Daoy (cell line): ENCODE measurements at places on chromosomes 5 and 9. TPM values are rescaled to one million over a fixed set of nuclear protein-coding genes. Genes with fewer than 3 reads are reported as not detected.

DNA sequence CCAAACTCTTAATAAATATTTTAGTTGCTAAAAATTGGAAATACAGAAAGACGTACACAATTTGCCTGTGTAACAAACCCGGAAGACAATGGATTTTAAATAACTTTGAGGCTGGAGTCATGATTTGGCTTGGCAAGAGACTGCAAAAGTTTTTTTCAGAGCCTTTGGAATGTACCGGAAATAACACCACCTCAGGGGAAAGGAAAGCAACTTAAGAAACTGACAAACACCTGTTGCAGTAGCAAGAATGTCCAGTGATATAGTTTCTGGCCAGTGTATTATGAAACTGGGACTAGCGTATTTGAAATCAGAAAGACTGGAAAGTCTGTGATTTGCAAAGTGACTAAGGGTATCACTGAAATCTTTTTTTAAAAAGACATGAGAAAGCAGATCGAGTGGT lies 842 bp downstream of the MUSK start:
- no peak for DNase-seq

- no peak for DNase-seq
Observed at GRCh38 chr9:111149018-111149759, 110.9 kb upstream of the LPAR1 start.

DNA sequence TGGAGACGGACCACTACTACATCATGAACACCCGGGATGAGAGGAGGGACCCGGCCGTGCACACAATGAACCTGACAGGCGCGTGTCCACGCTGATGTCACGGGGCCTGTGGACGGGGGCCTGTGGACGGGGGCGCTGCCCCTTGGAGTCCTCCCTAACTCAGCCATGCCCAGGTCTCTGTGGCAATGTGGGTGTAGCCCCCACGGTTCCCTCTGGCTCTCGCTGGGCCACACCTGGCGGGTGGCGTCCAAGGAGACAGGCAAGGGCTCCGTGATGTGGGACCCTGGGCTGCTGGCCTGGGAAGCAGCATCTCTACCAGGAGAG lies 22.1 kb downstream of the PAEP start:
- DNase-seq, result no peak

GRCh38 chr5:166618526-166618925 lies 1672.9 kb upstream of the WWC1 start:
- DNase-seq, result no peak

DNA sequence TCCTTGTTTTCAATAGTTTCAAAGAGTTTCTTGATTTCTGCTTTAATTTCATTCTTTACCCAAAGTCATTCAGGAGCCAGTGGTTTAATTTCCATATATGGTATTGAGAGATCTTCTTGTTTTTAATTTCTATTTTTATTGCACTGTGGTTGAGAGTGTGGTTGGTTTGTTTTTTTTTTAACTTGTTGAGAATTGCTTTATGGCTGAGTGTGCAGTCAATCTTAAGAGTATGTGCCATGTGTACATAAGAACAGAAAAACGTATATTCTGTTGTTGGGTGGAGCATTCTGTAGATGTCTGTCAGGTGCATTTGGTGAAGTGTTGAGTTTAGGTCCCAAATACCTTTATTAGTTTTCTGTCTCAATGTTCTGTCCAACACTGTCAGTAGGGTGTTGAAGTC lies 26.7 kb upstream of the IPPK start:
- no peak for DNase-seq

DNA sequence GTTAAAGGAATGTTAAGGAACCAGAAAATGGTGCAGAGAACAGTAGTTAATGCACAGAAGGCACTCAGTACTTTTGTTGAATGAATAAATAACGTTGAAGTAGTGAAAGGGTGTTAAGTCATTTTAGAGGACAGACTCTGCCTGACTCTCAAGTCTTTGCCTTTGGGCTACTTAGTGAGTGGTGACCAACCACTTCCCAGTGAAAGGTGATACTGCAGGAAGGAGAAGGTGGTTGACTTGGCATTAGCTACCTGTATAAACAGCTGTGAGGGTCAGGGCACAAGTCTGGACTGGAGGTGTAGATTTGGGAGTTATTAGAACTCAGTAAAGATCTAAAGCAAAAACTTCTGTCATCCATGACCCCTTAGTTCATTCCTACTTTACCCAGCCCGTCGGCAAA lies 4.9 kb upstream of the SHB start:
- DNase-seq, result no peak

DNA sequence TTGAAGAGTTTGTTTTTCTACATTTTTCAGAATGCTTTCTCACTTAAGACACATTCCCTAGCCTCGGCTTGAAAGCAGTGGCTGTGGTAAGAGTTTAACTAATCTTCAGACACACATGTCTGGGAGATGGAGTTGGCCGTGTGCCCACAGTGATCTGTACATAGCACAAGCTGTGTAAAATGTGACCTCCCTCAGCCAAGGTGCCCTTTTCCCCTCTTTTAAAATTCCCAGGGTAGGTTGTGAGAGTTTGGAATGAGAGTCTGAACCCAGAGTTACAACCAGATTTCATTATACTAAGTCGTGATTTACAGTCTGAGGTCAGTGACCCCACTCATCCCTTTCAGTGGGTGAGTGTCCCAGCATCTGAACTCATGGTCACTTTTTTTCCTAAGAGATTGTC lies 230.4 kb downstream of the DOCK8 start:
- DNase-seq, result peak; percentile 78

- DNase-seq, result no peak
Observed at GRCh38 chr9:34372467-34373011, 4.2 kb downstream of the MYORG start.

DNA sequence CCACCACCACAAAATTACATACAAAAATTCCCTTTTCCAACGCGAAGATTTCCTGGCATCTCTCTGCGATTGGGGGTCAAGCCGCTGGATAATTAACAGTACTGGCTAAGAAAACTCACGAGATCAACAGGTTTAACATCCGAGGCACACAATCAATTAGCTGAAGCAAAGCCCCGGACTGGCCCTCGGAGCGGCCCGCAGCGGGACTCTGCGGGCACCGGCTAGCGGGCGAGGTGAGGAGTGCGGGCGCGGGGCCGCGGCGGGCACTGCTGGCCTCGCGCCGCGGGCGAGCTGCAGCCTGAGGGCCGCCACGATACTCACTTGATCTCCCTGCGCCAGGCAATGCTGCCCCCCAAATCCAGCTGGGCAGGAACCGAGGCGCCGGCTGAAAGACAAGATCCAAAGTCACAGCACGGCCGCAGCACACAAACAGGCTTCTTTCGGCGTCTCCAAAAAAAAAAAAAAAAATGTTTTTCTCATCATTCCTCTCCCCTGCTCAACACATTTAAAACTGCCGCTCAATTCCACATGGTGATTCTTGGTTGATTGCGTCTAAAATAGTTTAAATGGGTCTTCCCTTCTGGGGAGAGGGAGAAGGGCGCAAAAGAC lies 210.2 kb downstream of the MEF2C start:
- peak; percentile 51 for DNase-seq

- DNase-seq, result no peak
Observed at GRCh38 chr9:36716496-36716895, 143.8 kb downstream of the MELK start.

The CD274 gene
- 17.0 and 21.1 TPM in 2 replicates for total RNA-seq

The C6 gene
- total RNA-seq, result not detected in 2 replicates

The IL4 gene
- not detected in 2 replicates for total RNA-seq

The SPATA31C1 gene
- total RNA-seq, result not detected in 2 replicates

The DBH gene
- not detected in 2 replicates for total RNA-seq

The WDR41 gene
- total RNA-seq, result 90.8 and 169 TPM in 2 replicates
